Fibroblast of pulmonary artery (primary cell): ENCODE measurements at places on chromosomes 3 and 15.

DNA sequence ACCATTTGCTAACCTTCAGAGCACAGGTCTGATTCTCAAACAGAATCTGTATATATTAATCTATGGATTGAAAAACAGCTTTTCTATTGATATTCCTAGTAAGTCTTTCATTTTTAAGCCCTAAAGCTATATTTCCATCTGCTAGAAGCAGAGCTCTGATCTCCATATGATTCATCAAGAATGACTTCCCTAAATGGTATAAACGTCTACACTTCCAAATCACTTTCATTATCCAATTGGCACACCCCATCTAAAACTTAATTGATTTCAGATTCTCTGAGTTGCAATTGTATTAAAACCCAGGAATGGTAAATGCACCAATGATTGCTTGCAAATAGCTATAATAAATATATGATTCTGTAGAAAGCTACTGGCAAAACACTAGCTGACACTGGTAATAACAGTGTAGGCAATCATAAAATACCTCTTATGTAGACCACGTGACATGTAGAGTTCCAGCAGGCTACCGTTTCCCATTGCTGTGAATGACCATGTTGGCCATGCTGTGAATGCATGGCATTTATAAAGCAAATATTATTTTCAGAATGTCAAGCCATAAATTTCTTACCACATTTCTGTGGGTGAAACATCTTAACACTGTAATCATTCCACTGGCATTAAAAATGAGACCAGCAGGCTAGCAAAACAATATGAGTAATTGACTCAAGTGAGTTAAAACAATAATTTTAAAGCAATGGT lies 226.0 kb downstream of the ZMAT3 start:
- peak; percentile 14 for DNase-seq

GRCh38 chr3:139328356-139328755 lies 15.5 kb upstream of the MRPS22 start:
- no peak for DNase-seq

DNA sequence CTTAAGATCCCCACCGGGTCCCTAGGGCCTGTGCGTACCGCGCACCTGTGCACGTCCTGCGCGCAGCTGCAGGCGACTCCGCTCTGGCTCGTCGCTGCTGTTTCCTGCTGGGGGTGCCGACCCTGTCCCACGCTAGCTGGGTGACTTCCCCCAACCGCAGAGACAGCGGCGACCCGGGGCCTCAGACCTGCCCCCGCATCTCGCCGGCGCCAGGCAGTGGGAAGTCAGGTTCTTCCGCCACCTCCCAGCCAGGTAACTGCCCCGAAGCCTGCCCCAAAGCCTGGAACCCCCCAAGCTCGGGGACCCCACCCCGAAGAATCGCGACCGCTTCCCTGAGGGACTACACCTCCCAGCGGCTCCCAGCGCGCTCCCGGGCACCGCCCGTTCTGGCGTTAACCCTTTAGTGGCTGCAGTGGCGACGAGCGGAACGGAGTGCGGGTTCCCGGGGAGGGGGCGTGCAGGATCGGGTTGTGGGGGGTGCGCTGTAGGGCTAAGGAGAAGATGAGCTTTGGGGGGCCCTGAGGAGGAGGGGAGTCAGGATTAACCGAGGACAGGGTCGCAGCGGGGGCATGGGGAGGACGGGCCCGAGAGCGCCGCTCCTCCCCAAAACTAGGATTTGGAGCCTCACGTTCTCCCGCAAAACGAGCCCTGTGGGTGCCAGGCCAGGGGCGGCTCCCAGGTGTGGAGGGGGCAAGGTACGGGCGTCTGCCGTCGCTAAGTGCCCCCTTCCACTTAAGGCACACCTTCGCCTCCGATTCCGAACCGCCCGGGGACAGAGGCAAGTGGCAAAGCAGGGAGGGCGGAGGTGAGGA lies 589 bp downstream of the NEIL1 start:
- no peak for DNase-seq

- no peak for DNase-seq
These were observed 360.2 kb downstream of the MAGI1 start for GRCh38 chr3:65678516-65678915.

GRCh38 chr15:37771465-37771864 lies 163.0 kb upstream of the TMCO5A start:
- peak; percentile 77 for DNase-seq

GRCh38 chr15:93129702-93130488 lies 40.9 kb upstream of the RGMA start:
- no peak for DNase-seq

DNA sequence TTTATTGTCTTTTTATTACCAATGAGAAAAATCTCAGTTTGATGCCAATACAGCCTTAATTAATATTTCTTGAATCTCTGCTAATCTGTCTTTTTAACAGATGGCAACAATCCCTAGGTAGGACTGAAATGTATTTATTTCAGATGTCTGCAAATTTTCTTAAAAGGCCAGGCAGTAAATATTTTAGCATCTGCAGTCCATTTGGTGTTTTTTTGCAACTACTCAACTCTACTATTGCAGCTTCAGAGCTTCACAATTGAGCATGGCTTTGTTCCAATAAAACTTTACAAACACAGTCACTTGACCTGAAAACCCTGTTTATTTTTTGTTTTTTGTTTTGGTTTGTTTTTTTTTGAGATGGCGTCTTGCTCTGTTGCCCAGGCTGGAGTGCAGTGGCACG lies 82.7 kb downstream of the RARB start:
- no peak for DNase-seq

- DNase-seq = peak; percentile 30
These were observed 76.6 kb downstream of the GBE1 start for GRCh38 chr3:81684751-81685395.

DNA sequence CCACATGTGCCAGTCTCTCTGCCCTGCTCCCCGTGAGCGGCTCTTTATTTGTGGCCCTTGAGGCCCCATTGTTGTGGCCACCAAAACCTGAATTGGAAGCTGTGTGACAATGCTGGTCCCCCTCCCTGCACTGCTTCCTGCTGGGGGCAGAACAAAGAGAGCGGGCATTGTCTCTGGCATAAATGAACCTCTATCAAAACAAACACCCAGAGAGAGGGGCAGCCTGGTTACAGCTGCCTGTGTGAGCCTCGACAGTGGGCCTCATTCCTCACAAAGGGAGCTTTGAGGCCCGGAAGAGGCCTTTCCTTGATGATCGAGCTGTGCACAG lies 152.9 kb downstream of the IGF1R start:
- no peak for DNase-seq

GRCh38 chr3:102182162-102182561 lies 252.7 kb upstream of the ZPLD1 start:
- peak; percentile 64 for DNase-seq

- no peak for DNase-seq
These were observed 227.8 kb downstream of the UBE2E2 start for GRCh38 chr3:23430781-23431398.

DNA sequence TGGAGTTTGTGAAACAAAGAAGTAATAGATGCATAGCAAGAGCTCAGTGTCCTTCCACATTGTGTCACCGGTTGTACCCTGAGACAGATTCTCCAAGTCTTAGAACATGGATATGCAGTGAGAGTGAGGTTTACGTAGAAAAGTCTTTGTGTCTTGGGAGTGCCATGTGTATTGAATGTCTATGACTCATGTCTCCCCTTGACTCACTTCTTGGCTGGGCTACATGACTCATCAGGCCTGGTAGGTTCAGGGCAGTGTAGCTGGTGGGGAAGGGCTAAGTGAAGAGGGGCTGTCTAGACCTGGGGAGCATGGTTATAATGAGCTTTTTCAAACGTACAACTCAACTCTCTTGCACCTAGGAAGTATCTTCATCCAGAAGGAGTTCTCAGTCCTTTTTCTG lies 167.4 kb downstream of the GAP43 start:
- peak; percentile 96 for DNase-seq

GRCh38 chr15:98547741-98548138 lies 100.6 kb upstream of the IGF1R start:
- peak; percentile 29 for DNase-seq

GRCh38 chr15:88747111-88747510 lies 56.1 kb upstream of the ACAN start:
- DNase-seq = no peak

- peak; percentile 80 for DNase-seq
These were observed 203.9 kb downstream of the TLE3 start for GRCh38 chr15:69893863-69894262.

- DNase-seq = no peak
These were observed 100.0 kb downstream of the ALCAM start for GRCh38 chr3:105466495-105467404.

- peak; percentile 8 for DNase-seq
These were observed 36.5 kb downstream of the FAM98B start for GRCh38 chr15:38490242-38490922.

DNA sequence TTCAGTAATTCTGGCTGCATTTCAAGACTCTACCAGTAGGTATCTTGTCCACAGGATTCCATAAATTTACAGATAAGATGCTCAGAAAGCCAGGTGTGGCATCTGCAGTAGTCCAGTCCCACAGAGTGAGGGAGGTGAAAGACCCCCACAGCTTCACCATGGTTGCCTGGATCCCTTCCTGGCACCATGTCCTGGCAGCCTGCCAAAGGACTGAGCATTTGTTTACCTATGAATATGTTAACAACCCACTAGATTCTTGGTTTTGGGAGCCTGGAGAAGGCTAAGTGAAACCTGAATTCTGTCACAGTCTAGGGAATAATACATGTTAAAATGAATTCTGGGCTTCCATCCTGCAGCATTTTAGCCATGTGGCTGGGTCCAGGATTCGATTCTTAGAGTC lies 14.9 kb downstream of the CHST2 start:
- no peak for DNase-seq

DNA sequence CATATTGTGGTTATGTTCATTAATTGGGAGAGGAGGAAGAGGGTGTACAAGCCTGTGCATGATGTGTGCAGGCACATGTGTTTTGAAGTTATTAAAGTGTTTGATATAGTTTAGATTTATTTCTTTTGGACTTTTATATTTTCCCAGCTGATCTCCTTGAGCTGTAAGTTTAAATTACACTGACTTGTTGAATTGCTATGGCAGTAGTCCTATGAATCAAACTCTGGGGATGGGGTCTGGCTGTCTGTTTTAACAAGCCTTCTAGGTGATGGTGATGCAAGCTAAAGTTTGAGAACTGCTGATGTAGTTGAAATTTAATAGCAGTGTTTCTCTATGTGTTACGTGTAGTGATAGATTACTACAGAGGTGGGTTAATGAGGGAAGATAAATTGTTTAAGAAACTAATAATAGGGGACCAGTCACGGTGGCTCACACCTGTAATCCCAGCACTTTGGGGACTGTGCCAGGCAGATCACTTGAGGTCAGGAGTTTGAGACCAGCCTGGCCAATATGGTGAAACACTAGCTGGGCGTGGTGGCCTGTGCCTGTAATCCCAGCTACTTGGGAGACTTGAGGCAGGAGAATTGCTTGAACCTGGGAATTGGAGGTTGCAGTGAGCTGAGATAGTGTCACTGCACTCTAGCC lies 7.0 kb downstream of the ARIH1 start:
- no peak for DNase-seq

DNA sequence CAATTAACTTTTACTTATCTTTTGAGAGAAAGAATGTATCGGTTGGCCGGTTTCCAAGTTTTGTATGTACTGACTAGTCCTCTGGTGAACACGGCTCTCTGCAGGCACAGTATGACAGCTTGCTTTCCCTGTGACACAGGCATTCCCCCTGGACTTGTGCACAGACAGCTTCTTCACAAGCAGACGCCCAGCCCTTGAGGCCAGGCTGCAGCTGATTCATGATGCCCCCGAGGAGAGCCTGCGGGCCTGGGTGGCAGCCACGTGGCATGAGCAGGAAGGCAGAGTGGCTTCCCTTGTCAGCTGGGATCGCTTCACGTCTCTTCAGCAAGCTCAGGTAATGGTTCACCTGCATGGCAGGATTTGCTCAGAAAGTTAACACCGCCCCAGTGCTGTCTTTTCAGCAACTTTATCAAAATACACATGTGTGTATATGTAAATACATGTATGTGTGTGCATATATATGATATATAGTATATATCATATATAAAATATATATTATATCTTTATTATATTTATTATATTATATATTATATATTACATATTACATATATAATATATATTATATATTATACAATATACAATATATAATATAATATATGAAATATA lies 25.5 kb downstream of the FAN1 start:
- no peak for DNase-seq

DNA sequence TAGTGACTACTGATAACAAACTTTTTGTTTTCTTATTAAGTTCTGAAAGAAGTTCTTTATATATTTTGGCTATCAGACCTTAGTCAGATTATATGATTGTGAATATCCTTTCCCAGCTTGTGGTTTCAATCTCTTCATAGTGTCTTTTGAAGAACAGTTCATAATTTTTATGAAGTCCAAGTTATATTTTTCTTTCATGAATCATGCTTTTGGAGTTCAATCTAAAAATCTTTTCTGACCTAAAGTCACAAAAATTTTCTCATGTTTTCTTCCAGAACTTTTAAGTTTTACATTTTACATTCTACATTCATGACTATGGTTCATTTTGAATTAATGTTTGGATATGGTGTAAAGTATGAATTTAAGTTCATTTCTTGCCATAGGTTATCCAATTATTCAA lies 34.2 kb upstream of the OCA2 start:
- DNase-seq = no peak

- peak; percentile 71 for DNase-seq
These were observed 18.7 kb downstream of the ISG20 start for GRCh38 chr15:88657326-88658069.
